Activated naive CD4-positive, alpha-beta T cell treated with anti-CD3 and anti-CD28 coated beads for 36 hours (primary cell): ENCODE measurements at places on chromosomes 5 and 9.

DNA sequence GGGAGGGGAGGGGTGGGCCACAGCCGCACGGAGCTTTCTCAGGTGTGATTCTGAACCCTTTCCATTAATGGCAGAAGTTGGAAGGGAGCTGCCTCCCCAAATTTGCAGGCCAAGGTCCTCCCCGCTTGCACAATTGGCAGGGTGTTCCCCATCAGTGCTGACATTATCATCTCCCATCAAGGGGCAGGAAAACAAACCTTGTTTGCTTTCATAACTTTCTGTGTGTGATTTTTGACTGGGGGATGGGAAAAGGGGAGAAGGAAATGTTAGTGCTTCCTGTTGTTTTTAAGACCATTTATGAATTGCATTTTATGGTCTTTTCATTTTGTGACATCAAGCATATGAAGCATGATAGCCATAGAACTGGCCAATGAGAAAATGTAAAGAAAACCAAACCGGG, 242.2 kb downstream of the GOLPH3 start:
- no peak for DNase-seq

GRCh38 chr5:79842006-79842881, 148.8 kb downstream of the MTX3 start:
- DNase-seq = no peak

DNA sequence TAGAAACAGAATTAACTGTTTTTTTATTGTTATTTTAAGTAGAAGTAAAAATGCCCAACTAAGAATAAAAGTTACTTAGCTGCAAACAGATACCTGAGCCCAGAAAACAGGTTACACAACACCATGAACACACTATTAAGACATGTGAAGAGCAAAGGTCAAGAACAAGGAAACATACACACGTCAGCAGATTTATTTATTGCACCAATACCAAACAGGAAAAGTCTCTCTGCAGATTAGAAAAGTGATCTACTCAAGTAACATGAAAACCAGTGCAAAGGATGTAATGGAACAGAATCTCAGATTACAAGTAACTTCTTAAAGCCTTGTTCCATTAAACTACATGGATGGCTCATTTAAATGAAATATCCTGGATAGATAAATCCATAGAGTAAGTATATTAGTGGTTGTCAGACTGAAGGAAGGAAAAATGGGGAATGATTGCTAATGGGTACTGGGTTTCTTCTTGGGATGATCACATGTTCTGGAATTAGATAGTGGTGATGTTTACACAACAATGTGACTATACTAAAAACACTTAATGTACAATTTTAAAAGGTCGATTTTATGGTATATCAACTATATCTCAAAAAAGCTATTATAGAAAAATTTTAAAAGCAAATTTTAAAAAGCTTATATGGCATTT, 6.1 kb downstream of the SAR1B start:
- no peak for DNase-seq

- peak; percentile 30 for DNase-seq
Measured at GRCh38 chr5:14665101-14665822, 744 bp downstream of the OTULIN start.

- DNase-seq = no peak
Measured at GRCh38 chr5:138553437-138554095, 10.5 kb upstream of the ETF1 start.

GRCh38 chr9:109101202-109101595, 18.5 kb downstream of the TMEM245 start:
- peak; percentile 32 for DNase-seq

GRCh38 chr9:133545494-133546286, 11.2 kb downstream of the ADAMTSL2 start:
- DNase-seq = no peak

GRCh38 chr5:38540314-38540713, 16.1 kb downstream of the LIFR start:
- DNase-seq = no peak

- no peak for DNase-seq
Measured at GRCh38 chr5:167813389-167813788, 478.1 kb upstream of the WWC1 start.

GRCh38 chr5:35816881-35817521, 39.7 kb upstream of the IL7R start:
- DNase-seq = no peak

GRCh38 chr9:110109333-110110092, 98.4 kb downstream of the C9orf152 start:
- DNase-seq = no peak

DNA sequence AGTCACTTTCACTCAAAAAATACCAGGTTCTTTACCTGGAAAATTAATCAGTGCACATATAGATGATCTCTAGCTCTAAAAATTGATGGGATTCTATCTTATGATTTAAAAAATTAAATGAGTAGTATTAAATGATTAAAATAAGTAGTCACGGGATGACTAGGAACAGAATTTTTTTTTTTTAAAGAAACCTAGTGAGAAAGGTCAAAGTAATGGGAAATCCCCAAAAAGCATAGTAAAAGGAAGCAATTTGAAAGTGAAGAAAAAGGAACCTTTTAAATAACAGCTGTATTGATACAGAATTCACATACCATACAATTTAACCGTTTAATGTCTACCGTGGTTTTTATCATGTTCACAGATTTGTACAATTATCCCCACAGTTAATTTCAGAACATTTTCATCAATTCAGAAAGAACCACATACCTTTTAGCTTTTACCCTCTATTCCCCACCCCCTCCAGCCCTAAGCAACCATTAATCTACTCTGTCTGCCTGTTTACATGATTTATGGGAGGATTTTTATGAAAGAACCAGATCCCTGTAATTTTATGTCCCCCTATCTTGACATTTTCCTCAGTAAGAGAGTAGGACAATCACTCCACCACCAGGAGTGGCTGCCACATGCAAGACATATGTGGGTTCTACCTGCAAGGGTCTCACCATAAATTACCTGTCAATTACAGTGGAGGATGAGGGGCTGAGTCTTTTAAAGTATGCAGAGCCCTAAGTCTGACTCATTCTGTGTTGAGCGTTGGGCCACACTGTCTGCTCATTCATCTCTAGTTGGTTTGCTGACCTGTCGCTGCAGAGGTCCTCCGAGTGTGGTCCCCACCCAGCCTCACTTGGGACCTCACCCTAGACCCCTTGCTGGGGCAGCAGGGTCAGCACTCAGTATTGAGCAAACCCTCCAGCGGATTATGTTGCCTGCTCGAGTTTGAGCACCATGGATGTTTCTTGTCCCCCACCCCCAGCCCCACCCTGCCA, 16.0 kb downstream of the ANKRD33B start:
- no peak for DNase-seq

DNA sequence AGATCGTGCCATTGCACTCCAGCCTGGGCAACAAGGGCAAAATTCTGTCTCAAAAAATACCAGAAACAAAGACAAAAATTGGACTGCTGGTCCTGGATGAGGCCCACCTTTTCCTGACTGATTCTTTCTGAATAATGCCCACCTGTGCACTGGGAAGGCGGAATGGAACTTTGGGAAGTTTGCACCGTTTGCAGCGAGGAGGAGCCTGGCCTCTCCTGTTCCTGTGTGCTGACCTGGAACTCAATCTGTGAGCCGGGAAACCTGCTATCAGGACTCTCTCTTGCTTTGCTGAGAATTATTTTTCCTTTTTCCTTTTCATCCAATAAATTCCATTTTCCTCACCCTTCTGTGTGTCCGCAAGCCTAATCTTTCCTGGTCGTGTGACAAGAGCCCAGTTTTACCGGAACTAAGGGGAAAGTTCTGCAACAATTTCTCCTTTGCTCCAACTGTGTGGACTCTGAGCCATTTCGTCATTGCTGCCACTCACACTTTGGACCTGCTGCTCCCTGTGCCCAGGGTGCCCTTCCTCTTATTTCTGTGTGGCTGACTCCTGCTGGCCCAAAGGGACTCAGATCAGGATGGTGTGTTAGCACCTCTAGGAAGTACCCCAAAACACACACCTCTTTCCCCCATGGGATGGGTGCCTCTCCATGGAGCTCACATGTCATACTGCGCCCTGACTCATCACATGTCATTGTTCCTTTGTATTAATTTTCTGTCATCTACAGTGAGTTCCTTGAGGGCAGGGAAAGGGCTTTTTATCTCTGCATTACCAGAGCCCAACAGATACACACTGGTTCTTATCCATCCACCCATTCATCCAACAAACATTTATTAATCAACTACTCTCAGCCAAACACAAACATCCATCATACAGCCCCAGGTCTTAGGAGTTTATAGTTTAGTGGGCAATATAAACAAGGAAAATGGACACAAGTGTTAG, 4.7 kb upstream of the GLRX start:
- no peak for DNase-seq

- DNase-seq = no peak
Measured at GRCh38 chr9:29203244-29203930, 1630.1 kb upstream of the C9orf72 start.

DNA sequence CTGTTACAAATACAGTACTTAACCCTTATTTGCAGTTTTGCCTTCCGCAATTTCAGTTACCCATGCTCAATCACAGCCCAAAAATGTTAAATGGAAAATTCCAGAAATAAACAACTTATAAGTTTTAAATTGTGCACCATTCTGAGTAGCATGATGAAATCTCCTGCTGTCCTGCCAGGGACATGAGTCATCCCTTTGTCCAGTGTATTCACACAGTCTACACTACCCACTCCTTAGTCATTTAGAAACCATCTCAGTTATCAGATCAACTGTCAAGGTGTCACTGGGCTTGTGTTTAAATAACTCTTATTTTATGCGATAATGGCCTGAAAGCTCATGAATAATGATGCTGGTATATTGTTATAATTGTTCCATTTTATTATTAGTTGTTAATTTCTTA, 95.8 kb downstream of the PLCXD3 start:
- no peak for DNase-seq

- no peak for DNase-seq
Measured at GRCh38 chr5:67311208-67311607, 114.6 kb upstream of the CD180 start.

DNA sequence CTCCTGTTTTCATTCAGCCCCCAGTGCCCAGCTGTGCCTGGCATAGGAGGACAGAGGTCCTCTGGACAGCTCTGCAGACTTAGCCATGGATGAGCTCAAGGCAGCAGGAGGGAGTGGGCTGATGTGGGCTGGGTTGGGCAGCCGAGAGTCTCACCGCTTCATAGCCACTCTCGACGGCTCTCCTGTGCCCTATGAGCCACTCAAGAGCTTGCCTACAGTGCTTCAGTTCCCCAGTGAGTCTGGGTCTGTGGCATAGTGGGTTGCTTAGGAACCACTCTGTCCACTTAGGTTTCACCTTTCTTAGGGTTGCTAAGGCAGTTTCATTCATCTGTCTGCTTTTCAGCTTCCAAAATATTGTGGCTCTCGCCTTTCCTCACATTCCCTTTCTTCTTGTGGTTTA, 296.8 kb downstream of the ICE1 start:
- DNase-seq = no peak

- DNase-seq = no peak
Measured at GRCh38 chr5:171865471-171865870, 79.9 kb downstream of the SMIM23 start.

DNA sequence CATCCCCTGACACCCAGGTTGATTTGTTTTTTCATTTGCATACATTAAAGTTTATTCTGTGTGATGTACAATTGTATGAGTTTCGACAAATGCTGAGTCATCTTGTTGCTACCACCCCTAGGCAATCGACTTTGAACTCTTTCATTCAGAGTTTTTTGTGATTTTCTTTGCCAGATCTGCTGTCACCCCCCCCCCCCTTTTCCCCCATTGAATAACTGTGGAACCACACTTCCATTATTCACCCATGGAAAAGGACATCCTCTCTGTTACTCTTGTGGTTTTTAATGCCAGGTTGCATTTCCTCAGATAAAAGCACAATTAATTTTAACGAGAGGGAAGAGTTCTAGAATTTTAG, 13.7 kb upstream of the FAM120AOS start:
- no peak for DNase-seq

DNA sequence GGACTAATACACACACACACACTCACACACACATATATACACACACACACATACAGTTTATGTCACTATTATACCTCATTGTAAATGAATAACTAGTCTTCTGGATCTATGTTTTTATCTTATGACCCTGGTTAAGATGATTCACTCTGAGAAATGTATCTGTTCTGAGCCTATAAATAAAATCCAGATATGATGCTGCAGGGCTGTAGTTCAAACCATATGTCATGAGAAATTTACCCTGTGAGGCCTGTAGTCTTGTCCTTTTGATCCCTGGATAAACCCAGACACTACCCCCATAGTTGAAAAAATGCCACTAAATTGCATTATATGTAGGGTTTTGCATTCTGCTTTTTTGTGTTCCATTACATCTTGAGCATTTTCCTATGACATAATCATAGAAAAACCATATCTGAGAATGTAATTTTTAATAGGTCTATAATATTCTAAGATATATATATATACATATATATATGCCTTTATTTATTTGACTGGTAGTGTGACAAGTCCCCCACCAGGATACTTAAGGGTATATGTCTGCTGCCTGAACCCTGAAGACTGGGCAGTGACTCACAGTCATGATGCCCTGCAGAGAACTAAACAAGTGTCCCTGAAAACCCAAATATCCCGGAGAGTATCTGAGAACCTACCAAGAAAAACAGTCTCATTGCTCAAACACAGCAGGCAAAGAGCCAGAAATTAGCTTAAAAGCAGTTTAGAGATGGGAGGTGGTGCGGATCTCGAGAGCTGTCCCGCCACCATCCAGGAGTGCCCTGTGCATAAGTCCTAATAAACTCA, 18.4 kb upstream of the ALDOB start:
- no peak for DNase-seq

DNA sequence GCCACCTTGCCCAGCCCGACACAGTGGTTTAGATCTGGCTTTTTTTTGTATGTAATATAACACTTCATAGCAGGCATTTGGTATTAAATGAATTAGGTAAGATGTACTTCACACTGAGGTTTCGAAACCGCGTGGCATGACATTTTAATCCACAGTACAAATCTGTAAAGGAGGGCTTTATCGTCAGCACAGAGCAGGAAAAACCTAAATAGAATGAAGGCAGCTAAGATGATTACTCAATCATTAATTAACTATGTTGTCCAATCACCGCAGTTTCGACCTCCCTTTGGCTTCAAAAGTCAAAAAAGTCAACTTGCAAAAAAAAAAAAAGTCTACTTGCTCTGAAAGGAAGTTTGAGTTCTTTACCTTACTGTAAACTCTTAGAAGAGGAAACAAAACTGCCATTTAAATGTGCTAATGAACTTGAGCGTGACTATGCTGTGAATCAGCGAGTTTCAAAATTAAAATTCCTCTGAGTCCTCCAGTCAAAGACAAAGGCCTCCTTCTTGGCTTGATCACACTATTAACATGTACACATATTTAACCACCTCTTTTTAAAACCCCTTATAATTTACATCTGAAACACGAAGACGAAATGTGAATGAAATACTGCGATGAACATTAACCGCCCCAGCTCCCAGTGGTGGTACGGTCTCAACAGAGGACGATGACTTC, 698 bp upstream of the SEC24A start:
- peak; percentile 76 for DNase-seq

GRCh38 chr5:42507451-42508097, 84.3 kb downstream of the GHR start:
- DNase-seq = no peak
